Muscle of back (tissue), 13 donors: ENCODE measurements at places on chromosomes 2 and 18.
A peak's percentile ranks its signal among the peaks of the same experiment; 100 is the strongest.

- no peak for DNase-seq
Measured at GRCh38 chr2:216477283-216478035, 21.2 kb upstream of the RPL37A start.

DNA sequence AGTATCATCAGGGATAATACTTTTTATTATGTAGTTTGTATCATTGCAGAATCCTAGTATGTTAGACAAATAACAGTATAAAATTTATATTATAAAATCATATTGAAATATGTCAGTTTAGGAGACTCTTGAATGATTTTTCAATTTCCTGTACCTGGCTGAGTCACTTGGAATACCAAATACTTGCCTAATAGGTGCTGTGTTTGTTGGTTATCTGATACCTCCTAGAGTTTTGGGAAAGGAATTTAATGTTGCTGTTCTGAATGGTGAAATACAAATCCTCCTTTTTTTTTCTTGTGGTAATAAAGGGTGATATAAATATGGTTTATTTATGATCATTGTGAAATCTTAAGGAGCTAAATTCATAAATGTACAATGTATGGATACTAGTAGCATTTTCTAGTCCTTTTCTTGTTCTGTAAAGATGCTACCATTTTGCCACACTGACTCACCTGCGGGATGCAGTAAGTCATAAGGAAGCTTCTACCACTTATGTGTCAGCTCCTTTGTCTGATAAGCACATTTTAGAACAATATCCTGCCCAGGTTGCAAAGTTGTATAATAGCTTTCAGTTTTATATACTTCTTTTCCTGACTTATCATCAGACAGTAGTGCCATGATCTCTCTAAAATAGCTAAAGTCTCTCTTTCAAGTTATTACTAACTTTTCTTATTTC, 465.5 kb downstream of the XIRP2 start:
- DNase-seq = no peak

DNA sequence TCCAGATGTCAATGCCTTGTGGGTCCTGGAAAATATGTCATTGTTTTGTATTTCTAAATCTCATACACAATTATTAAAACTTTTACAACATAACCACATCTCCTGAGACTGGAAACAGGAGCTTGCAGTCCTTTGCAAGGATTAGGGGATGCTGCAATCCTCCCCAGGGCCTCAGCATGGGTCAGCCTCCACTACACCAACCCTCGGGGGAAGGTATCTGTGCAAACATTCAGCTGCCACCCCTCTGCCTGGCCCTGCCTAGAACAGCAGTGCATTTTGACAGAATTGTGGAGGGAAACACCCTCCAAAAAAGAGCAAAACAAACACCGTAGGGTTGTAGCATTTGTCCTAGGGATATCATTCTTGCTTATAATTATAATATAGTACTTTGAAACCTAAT, 4.2 kb upstream of the UPP2 start:
- no peak for DNase-seq

DNA sequence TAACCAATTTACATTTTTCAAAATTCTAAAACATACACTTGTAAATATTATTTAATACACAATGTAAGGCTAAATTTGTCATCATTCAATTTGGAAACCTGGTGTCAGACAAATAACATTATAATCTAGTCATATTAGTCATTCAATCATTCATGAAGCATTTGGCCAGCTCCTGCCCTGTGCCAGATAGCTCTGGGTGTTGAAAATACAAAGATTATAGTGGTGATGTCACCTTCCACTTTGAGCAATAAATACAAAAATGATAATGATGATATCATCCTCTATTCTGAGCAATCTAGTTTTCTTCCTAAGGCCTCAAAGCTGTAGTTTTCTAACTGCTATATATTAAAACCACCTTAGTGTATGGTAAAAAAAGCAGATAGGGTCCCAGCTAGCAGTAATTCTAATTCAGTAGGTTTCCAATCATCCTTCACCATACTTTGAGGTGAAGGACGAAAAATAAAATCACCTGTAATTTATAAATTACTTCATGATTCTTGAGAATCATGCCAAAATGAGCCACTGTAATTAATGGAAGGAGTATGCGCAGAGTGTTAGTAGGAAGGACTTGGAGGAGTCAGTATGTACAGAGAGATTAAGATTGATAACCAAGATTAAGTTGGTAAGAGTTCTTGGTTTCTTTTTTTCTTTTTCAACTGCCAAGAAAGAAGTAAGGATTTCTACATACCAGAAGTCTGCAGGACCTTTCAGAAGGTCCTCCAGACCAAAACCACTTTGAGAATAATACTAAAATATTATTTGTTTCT, 23.2 kb downstream of the MEMO1 start:
- peak; percentile 11 for DNase-seq

GRCh38 chr2:156356014-156356754, 23.7 kb upstream of the NR4A2 start:
- DNase-seq = no peak

DNA sequence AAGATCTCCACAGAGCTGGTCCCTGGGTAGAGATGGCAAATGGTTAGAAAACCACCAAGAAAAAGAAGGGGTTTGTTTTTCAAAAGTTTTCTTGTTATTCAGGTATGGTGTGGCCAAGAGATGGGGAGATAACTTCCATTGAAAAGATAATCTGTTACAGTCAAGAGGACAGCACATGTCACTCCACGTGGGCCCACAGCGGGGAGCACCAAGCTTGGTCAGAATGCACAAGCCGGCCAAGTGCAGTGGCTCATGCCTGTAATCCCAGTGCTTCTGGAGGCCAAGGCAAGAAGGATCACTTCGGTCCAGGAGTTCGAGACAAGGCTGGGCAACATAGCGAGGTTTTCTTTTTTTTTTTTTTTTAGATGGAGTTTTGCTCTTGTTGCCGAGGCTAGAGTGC, 6.0 kb upstream of the LCLAT1 start:
- no peak for DNase-seq

GRCh38 chr2:201854841-201855240, 48.5 kb downstream of the CDK15 start:
- no peak for DNase-seq

- no peak for DNase-seq
Measured at GRCh38 chr2:26412091-26412673, 10.5 kb downstream of the DRC1 start.

- DNase-seq = no peak
Measured at GRCh38 chr18:13220361-13220991, 1.9 kb downstream of the LDLRAD4 start.

GRCh38 chr2:216426938-216427337, 14.7 kb downstream of the SMARCAL1 start:
- no peak for DNase-seq

- peak; percentile 40 for DNase-seq
Measured at GRCh38 chr2:48600917-48601316, 16.7 kb upstream of the GTF2A1L start.

GRCh38 chr2:175049661-175050060, 44.5 kb upstream of the CHN1 start:
- DNase-seq = no peak

GRCh38 chr2:43207553-43208300, 18.7 kb downstream of the ZFP36L2 start:
- no peak for DNase-seq

DNA sequence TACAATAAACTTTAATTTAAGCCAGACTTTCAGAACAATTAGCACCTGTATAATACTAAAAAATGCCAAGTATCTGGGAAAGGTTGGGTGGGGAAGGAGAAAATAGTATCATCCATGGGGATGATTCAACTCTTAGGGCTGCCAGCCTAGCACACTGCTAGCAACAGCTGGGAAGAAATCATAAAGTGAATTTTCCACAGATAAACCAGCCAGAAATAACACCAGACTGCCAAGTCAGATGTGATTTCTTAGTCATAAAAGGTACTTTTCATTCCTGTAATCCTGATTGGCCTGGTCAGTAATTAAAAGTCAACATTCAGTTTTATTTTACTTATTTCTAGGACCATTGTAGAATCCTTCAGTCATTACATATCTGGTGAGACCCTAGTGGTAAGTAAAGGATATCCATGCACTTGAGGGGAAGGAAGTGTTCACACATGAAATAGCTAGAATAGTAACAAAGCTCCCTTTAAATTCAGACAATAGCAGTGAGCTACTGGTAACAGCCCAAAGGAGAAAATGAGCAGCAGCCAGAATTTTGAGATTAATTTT, 59.4 kb downstream of the LIMS1 start:
- no peak for DNase-seq

DNA sequence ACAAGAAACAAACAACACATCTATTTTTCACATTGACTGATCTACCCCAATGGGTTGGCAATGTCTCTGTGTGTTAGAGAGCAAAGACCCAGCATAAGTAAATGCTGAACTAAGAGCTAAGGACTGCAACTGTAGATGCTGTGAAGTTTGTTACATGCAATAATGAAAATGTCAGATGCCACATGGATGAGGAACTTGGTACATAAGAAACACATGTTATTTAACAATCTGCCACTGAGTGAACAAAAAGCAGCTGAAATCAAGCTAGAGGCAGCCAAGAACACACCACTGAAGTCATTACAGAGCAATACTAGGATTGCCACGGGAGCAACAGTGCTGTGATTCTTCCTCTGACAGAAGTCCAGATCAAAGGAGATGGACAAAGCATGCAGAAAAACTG, 389.4 kb downstream of the CDH2 start:
- no peak for DNase-seq

DNA sequence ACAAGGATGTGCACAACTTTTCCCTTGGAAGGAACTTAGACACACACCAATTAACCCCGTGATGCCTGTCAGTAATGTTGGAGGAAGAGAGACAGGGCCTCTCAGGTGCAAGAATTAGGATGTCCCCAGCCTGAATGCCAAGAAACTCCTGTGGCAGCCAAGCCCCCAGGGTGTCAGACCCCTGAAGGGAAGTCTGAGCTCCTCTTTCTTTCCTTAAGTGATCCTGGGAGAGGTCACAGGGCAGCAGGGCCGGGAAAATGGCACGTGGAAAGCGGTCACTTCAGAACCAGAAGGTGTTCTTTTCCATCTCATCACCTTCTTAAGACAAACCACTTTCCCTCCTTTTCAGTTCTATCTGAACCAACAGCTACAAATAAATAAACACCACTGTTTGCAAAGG, 185.9 kb downstream of the ANAPC1 start:
- no peak for DNase-seq
